Panc1 (cell line): ENCODE measurements at places on chromosomes 1 and 21.

DNA sequence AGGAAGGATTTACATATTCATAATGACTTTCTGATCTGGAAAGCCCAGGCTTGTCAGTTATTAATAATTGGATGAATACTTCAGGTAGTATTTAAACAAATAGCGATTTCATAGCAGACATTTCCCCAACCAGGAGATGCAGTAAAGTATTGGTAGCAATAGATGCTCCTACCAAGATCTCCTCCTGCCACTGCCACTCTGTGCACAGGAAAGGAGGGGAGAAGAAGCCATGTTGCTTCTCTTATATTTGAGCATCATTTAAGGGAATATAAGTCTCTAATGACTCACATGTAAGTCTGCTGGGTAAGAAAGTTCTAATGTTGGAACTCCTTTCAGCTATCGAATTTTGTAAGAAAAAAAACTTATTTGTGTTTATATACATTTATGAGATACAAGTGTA, 420 bp upstream of the IFI16 start:
- H3K27me3 ChIP-seq: no peaks in the 10 kb centered on the region
- H3K4me1 ChIP-seq: no peaks in the 10 kb centered on the region
- peak overlapping the region; percentile 36 for H3K4me3 ChIP-seq
- DNase-seq: no peak
- no peak overlapping the region for H3K27ac ChIP-seq

GRCh38 chr1:11802616-11802972, 3.2 kb downstream of the MTHFR start:
- no peak for DNase-seq
- peaks cover 36% of the 10 kb centered on the region for H3K4me1 ChIP-seq
- H3K36me3 ChIP-seq: no peaks in the 10 kb centered on the region; the same call in none of the 2 replicates
- H3K27ac ChIP-seq: peak overlapping the region; percentile 55
- H3K4me3 ChIP-seq: 0 out of 2 replicates have a peak overlapping the region, but pooled peaks have one; percentile 6

GRCh38 chr1:212975111-212975918, 25.0 kb downstream of the VASH2 start:
- no peaks in the 10 kb centered on the region for H3K36me3 ChIP-seq
- no peak for DNase-seq
- H3K27ac ChIP-seq: no peak overlapping the region

DNA sequence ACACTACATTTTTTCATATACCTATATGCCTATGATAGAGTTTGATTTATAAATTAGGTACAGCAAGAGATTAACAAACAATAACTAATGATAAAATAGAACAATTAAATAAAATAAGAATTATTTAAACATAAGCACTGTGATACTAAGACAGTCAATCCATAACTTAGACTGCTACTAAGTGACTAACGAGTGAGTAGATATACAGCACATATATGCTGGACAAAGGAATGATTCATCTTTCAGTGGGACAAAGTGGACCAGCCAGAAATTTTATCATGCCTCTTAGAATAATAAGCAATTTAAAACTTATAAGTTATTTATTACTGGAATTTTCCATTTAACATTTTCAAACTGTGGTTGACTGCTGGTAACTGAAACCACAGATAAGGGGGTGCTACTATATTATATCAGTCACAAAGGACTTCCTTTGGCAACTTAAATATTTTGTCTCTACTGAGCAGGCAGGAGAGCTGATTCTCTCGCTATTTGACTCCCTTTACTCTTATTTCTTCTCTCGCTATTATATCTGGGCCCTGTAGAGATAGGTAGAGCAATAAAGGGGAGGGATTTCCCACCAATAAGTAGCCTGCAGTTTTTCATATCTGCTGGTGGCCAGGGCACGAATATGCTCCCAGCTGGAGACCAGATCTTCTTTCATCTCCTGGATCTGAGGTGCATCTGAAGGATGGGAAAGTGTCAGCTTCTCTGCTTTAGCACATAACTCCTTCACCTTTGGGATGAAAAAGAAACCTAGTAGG, 10.8 kb downstream of the SPTA1 start:
- no peak overlapping the region for H3K27ac ChIP-seq
- no peaks in the 10 kb centered on the region for H3K4me1 ChIP-seq
- DNase-seq: no peak

DNA sequence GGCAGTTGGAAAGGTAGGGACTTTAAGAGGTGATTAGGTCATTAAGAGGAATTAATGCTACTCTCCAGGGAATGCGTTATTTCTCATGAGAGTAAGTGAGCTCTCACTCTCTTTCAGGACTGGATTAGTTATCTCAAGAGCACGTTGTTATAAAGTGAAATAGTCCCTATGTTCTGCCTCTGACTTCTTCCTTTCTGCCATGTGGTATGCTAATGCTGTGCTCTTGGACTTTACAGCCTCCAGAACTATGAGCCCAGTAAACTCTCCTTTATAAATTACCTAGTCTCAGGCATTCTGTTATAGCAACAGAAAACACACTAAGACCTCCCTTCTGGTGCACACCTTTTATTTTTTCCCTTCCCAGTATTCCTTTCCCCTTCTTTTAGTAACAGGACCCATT, 187.8 kb downstream of the NR5A2 start:
- no peaks in the 10 kb centered on the region for H3K36me3 ChIP-seq
- H3K27me3 ChIP-seq: no peaks in the 10 kb centered on the region
- no peaks in the 10 kb centered on the region for H3K4me1 ChIP-seq
- no peak for DNase-seq

- no peak for DNase-seq
- H3K4me3 ChIP-seq: no peak overlapping the region
- no peaks in the 10 kb centered on the region for H3K36me3 ChIP-seq
Observed at GRCh38 chr1:110163591-110163990, 13.3 kb downstream of the SLC6A17 start.

DNA sequence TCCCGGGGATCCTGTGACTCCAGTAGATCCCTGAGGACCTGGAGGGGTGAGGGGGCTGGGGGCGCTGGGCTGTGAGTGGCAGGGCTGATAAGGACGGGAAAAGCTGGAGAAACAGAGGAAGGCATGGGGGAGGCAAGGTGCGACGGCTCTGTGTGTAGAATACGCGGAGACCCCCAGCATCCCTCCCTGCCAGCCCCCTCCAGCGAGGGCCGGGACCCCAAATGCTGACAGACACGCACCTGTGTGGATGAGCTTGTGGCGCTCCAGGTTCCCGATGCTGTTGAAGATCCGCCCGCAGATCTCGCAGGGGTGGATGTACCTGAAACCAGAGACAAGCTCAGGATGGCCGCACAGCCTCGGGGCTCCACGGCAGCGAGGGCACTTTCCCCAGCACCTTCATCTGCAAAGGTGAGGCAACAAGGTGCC, 53.0 kb upstream of the RIPK4 start:
- no peaks in the 10 kb centered on the region for H3K36me3 ChIP-seq
- H3K4me1 ChIP-seq: peaks cover 5% of the 10 kb centered on the region; the same call in 1 of the 2 replicates
- no peak overlapping the region for H3K27ac ChIP-seq
- DNase-seq: no peak
- no peak overlapping the region for H3K4me3 ChIP-seq

DNA sequence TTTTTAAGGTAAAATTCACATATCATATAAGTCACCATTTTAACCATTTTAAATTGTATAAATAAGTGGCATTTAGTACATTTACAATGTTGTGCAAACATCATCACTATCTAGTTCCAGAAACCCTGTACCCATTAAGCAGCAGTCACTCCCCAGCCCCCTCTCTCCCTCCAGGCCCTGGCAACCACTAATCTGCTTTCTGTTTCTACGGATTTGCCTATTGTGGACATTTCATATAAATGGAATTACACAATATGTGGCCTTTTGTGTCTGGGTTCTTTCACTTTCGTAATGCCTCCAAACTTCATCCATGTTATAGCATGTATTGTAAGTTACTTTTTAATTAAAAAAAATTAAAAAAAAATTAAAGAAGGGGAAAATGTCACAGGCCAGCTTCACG, 58.0 kb upstream of the RAB3GAP2 start:
- no peaks in the 10 kb centered on the region for H3K4me1 ChIP-seq
- H3K27me3 ChIP-seq: peaks cover 3% of the 10 kb centered on the region; the same call in 1 of the 2 replicates
- H3K36me3 ChIP-seq: no peaks in the 10 kb centered on the region
- H3K4me3 ChIP-seq: no peak overlapping the region
- DNase-seq: no peak
- no peak overlapping the region for H3K27ac ChIP-seq

GRCh38 chr1:57485643-57486042, 61.8 kb upstream of the DAB1 start:
- no peak overlapping the region for H3K27ac ChIP-seq
- no peaks in the 10 kb centered on the region for H3K4me1 ChIP-seq
- H3K27me3 ChIP-seq: no peaks in the 10 kb centered on the region
- H3K36me3 ChIP-seq: no peaks in the 10 kb centered on the region
- no peak overlapping the region for H3K4me3 ChIP-seq
